ENCODE measurements at places on chromosomes 6 and 20. TPM values are rescaled to one million over a fixed set of nuclear protein-coding genes. Genes with fewer than 3 reads are reported as not detected.

ADGB gene
- not detected for total RNA-seq

ZNF165 gene
- total RNA-seq: 0.84 TPM

CLIC5 gene
- not detected for total RNA-seq

TP53TG5 gene
- total RNA-seq: not detected

- DNase-seq: no peak
Observed at GRCh38 chr6:139335447-139336210, 38.8 kb downstream of the CITED2 start.

- no peak for DNase-seq
Observed at GRCh38 chr6:167730441-167730840, 96.3 kb upstream of the AFDN start.

DNA sequence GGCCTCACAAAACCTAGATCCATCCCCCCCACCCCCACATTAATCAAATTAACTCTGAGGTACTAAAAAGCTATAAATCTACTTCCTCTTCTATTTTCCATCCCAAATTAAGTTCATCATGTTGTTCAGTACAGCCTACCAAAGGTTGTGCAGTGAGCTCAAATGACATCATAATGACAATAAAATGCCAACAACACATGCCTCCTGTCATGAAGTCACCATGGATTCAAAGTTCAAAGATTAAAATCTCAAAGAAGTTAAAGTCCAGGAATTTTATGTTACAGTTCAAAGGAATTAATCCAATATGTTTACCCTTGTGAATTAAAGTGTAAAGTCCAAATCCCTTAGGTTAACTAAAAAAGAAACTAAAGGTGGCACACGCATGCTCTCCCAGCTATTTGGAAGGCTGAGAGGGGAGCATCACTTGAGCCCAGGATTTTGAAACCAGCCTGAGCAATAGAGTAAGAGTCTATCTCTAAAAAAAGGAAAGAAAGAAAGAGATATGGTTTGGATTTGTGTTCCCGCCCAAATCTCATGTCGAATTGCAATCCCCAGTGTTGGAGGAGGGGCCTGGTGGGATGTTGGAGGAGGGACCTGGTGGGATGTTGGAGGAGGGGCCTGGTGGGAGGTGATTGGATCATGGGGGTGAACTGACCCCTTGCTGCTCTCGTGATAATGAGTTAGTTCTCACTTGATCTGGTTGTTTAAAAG is 25.7 kb upstream of the SIRT5 start:
- no peak for DNase-seq
